ENCODE measurements at places on chromosomes 2 and 18.

GRCh38 chr2:108219688-108220087, 20.1 kb upstream of the SULT1C3 start:
- no peak for DNase-seq

- no peak for DNase-seq
These were observed 133.4 kb upstream of the ITGA6 start for GRCh38 chr2:172293952-172294351.

GRCh38 chr2:25098056-25098455, 56.2 kb downstream of the EFR3B start:
- DNase-seq = no peak

GRCh38 chr2:98822301-98823164, 91.6 kb upstream of the MGAT4A start:
- DNase-seq = peak; percentile 38

GRCh38 chr2:20429528-20429927, 17.3 kb upstream of the RHOB start:
- DNase-seq = no peak

- DNase-seq = no peak
These were observed 1456.4 kb downstream of the SUCLG1 start for GRCh38 chr2:83002706-83003105.

- DNase-seq = peak; percentile 42
These were observed 1.8 kb downstream of the DYSF start for GRCh38 chr2:71455011-71455740.

- DNase-seq = no peak
These were observed 137.8 kb downstream of the PIK3C3 start for GRCh38 chr18:42092848-42093247.

DNA sequence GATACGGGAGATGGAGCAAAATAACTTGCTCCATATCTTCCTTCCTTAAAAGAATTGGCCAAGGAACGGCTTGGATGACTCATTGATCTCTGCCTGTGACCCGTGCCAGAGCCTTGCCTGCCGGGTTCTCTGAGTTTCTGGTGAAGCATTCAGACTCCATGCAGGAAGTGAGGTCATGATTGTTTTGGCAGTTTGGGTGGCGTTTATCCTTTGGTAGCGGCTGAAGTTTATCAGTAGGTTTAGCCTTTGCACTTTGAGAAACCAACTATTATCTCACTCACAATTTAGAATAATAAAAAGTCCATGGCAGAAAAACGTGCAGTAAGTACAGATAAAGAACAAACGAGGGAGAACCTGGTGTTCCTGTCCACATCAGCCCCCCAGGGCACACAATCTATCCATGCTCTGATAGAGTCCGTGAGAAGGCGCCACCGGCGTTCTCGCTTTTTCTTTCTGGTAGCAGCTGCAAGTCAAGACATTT, 15.0 kb upstream of the CTAGE1 start:
- peak; percentile 93 for DNase-seq

DNA sequence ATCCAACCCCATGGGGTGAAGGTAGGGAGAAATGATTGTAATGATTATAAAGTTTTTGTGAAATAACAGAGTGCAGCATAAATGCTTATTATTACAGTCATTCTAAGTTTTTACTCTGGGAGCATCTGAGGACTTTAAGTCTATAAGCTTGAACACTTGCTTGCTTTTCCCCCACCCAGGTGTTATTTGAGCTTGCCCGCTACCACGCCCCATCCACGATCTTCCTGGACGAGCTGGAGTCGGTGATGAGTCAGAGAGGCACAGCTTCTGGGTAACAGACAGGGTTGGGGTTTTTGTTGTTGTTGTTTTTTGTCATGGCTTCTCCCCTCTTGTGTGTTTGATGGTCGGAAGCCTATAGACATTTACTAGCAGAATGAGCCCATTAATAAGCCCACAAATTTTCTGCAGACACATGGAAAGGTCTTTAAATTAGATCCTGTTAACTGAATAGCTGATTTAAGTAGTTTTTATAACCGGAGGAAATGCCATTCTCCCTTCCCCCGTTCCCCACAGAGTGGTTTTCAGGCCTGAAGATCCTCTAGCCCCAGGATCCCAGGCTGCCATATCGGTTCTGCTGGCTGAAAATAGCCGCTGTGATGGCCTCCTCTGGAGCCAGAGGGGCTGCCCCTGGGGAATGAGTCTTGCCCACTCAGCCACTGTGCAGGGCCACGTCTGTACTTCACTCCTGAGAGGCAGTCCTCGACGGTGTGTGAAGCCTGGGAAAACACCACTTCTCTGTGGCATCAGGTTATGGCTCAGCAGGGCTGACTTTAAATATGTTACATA, 39.9 kb upstream of the ELOA2 start:
- no peak for DNase-seq

DNA sequence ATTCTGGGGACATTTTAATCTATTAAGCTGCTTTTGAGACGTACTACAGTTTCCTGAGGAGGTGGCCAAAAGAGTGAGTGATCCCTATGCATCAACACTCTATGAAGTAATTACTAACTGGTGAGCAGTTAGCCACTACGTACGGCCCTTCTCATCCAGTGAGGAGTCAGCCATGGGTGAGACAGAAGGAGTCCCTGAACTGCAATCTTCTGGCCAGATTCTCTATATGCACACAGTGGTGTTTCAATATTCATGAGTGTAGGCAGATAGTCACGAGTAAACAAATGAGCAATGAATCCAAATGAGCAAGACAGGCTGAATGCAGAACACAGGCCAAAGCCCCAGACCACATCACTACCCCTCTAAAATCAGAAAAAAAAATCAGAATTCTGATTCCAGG, 29.8 kb upstream of the TMEM214 start:
- no peak for DNase-seq

DNA sequence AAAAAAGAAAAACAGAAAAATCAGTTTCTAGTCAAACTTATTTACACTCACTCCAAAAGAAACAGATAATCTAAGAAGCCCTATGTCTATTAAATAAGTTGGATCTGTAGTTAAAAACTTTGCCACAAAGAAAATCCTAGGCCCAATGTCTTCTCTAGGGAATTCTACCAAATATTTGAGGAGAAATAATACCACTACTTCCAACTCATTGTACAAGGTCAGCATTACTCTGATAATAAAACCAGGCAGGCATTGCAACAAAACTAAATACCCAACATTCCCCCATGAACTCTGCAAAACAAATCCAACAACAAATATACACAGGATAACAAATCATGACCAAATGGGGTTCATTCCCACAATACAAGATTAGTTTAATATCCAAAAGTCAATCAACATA, 73.8 kb upstream of the ST8SIA5 start:
- DNase-seq = no peak

GRCh38 chr18:36733150-36733549, 95.7 kb downstream of the TPGS2 start:
- DNase-seq = no peak

DNA sequence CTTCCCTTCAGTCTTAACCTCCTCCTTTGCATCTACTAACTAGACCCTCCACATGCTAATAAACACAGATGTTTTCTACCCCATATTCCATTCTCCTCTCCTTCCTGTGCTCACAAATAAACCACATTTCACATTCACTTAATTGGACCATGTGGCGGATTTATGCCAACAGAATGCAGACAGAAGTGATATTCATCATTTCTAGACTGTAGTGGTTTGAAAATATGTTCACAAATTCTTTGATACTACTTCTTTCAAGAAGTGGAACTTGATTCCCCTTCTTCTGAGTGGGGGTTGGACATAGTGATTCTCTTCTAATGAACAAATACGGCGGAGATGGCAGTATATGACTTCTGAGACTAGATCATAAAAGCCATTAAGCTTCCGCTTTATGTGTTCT, 73.5 kb upstream of the SPTBN1 start:
- no peak for DNase-seq

DNA sequence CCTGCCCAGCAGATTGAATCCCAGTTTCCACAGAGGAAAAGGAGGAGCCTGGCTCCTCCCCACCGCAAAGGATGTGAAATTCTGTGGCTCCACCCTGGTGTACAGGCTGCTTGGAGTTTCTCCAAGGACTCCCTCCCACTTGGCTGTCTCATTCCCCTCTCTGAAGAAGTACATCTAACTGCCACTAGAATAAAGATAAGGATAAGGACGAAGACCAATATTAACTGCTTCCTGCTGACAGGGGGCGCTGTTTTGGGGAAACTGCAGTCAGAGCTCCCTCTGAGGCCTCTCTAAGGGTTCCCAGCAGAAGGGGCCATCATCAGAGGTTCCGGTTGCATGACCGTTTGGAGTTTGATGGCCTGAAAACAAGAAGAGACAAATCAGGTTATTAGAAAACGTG, 790.9 kb downstream of the CPS1 start:
- no peak for DNase-seq

GRCh38 chr2:165453561-165454094, 15.9 kb upstream of the CSRNP3 start:
- DNase-seq = no peak

- DNase-seq = no peak
These were observed 665.1 kb upstream of the ZEB2 start for GRCh38 chr2:145184741-145185651.

GRCh38 chr18:78630356-78630755, 349.3 kb upstream of the SALL3 start:
- DNase-seq = no peak

- DNase-seq = no peak
These were observed 154.8 kb downstream of the ZEB2 start for GRCh38 chr2:144364944-144365738.

GRCh38 chr2:148048475-148049221, 27.8 kb downstream of the MBD5 start:
- DNase-seq = no peak

DNA sequence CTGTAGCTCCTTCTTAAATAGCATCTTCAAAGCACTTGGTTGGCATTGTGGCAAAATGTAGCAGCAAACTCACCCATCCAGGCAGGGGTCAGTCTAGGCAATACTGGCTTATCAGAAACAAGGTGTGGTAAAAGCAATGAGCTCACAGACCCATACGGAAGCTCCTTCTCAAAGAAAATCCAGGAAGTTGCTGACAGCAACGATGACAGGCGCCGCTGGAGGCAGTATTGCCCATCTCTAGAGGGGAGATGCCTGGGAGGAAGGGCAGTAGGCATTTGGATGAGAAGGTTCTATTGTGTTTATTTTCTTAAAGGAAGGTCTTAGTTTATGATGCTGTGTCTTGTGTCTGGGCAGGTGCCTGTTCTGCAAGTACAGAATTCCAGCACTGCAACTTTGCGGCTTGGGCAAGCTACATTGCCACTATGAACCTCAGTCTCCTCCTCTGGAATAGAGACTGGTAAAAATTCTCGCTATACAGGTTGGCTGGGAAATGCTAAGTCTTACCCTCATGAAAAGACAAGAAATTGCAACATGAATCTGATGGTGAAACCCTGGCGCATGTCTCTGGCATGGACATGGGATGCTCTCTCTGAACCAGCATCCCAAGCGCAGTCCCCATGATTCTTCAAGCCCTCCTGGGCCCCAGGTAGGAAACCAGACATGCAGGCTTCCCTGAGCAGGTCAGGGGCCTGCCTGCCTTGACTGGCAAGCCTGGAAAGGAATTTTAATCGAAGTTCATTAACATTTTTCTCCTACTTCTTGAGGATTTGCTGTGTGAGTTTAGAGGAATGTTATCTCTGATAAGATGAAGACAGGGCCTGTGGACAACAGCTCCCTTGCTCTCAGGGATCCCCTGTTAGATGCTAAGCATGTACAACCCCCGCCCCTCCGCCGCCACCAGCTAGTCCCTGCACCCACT, 156.0 kb downstream of the TFCP2L1 start:
- peak; percentile 7 for DNase-seq

DNA sequence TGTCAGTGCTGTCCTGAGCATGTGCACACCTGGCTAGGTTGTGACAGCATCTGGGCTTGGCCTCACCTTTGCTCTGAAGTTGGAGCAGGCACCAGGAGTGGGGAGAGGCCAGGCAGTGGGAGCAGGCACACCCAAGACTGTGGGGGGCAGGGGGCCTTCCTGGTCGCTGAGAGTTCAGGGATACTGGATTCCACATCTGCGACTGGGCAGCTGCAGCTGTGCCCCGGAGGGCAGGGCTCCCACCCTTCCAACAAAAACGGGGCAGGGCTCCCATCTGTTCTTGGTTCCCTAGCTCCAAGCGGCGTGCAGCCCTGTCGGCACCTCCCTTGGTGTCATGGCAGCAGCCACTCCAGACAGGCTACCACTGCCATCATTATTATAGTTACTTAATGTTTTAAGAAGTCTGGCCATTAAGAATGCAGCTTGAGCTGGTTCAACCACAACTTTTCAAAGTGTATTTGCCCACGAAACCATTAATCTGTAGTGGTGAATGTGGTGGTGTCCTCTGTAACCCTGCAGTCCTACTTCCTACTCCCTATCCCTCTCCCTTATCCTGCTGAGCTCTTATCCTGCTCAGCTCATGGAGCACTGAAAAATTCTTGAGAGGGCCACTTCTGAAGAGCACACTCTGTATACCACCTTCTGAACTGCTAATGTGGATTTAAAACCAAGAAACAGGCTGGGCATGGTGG, 48.0 kb upstream of the RAB1A start:
- no peak for DNase-seq

- DNase-seq = peak; percentile 44
These were observed 66.6 kb downstream of the EPB41L3 start for GRCh38 chr18:5476961-5477800.

GRCh38 chr2:30757749-30758148, 49.5 kb downstream of the CAPN13 start:
- no peak for DNase-seq

- no peak for DNase-seq
These were observed 27.1 kb downstream of the KIAA2012 start for GRCh38 chr2:202100176-202100575.

GRCh38 chr2:239543702-239544101, 142.9 kb upstream of the HDAC4 start:
- no peak for DNase-seq

DNA sequence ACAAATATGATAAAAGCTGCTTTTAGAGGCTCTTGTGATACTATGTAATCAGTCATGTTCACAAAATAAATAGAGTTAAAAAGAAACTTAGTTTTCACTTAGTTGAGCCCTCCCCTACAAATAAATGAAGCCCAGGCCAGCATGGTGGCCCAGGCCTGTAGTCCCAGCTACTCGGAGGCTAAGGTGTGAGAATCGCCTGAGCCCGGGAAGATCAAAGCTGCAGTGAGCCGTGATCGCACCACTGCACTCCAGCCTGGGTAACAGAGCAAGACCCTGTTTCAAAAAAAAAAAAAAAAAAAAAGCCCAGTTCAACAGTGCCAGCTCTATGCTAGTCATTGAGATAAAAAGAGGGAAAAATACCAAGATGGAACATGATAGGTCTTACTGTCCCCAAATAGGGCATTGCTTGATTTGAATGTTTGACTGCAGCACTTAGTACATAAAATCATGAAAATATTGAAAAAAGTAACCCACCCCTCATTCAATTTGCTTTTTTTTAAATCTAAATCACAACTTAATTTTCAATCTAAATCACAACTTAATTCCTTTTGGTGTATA, 1.5 kb downstream of the ASNSD1 start:
- no peak for DNase-seq
